ENCODE measurements at places on chromosomes 13 and 19.

DNA sequence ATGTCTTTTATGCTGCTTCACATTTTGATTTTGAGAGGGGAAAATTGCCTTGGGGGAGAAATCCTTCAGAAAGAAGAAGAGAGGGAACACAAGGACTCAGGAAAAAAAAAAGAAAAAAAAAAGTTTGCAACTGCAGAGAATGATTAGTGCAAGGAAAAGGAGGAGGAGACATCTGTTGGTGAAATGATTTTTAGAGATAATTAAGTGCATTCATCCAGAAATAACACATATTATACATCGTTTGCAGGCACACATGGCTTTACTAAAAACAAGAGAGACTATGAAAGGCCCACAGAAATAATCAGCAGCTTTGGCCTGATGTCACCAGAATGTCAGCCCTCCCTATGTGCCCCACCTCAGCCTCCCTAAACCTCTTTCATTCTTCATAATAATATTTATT, 1058.2 kb downstream of the PCDH9 start:
- no peak for DNase-seq

DNA sequence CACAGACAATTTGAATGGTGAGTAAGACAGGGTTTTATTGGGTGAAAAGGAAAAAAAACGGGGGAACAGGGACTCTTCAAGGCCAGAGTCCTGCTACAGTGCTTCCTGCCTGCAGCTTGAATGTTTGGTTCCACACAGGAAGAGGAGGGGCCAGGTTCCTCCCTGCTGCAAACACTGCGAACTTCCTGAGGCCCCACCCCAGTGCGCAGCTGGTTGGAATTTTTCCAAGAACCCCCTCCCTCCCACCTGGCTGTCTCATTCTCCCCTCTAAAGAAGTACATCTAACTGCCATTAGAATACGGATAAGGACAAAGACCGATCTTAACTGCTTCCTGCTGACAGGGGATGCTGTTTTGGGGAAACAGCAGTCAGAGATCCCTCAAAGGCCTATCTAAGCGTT, 184.9 kb downstream of the GGACT start:
- DNase-seq, result no peak

DNA sequence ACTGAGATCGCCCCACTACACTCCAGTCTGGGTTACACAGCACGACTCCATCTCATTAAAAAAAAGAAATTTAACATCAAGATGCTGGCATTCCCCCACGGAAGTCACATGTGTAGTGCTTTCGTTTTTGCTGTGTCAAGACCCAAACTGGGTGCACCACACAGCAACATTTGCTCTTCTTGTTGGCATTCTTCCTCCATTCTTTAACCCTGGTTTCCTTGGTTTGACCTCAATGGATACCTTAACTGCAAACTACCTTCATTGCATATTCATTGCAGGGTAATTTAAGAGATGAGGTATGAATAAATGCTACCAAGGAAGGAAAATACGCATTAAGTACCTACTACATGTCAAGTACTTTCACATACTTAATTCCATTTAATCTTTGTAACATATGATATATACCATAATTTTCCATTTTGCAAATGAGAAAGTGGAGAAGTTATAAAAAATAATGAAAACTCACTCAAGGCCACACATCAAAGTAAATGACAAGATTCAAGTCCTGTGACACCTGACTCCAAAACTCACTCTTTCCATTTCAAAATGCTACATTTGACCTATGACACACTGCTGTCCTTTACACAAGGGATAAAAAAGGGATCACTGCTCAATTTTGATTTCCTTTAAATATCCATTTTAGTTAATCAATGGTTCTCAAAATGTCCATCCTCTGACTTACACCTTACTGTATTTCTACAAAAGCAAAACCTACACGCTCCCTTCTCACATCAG, 59.2 kb downstream of the STK24 start:
- no peak for DNase-seq

DNA sequence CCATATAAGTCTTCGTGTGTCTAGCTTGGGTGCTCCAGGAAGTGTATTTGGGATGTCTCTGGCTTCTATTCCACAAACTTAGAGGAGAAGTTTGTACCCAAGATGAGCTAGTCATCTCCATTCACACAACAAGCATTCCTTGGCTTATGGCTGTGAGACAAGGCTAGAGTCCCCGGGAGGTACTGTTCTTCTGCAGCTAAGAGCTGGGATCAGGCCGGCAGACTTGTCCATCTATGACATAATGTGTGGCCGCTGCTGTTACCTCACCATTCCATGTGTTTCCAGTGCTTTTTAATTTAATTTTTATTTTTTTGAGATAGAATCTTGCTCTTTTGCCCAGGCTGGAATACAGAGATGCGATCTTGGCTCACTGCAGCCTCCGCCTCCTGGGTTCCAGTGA, 20.7 kb downstream of the GATAD2A start:
- no peak for DNase-seq

- no peak for DNase-seq
These were observed 121.8 kb upstream of the PCDH9 start for GRCh38 chr13:67351909-67352308.

DNA sequence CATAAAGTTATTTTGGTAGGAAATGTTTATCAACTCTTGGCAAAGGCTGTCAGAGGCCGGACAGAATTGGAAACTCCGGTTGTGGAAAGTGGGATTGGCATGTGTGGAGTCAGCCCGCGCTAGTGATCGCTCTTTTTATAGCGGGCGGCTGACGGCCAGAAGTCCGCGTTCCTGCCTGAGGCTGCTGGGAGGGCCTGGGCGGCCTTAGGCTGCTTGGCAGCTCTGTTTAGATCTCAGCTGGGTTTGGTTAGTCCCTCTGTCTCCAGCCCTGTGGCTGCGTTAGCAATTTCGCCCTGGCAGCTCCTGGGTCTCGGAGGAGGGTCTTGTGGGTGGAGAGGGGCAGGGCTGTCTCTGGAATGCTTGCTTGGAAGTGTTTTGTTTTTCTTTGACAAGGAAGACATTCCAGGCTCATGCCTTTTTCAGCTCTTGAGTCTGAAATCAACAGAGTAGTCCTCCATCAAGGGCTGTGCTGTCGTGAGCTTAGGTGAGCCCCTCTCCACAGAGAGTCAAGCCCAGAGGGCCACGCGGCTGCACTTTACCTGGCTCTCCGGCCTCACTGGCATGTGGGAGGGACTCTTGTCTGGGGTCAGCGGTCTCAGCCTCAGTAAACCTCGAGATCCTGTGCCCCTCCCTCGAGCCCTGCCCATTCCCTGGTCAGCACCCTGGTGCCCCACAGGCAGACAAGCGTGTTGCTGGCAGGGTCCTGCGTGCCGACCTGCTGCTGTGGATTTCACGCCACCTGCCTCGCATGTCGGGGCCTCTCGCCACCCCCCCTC, 22.5 kb downstream of the DOT1L start:
- DNase-seq, result no peak

DNA sequence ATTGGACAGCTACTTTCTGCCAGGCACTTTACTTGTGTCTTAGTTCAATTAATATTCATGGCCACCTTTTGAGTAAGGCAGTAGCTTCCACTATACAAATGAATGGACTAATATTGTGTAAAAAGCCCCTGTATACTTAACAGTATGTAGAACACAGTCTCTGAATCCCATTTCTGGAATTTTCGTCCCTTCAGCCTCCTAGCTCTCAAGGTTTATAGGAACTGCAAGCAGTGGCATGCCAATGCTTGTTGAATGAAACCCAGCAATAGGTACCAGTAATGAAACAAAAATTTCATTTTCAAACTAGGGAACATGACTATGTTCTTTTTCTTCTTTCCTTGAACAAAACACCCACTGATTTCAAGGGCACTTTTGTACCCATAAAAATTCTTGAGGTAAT, 361.6 kb downstream of the TDRD3 start:
- DNase-seq, result no peak

DNA sequence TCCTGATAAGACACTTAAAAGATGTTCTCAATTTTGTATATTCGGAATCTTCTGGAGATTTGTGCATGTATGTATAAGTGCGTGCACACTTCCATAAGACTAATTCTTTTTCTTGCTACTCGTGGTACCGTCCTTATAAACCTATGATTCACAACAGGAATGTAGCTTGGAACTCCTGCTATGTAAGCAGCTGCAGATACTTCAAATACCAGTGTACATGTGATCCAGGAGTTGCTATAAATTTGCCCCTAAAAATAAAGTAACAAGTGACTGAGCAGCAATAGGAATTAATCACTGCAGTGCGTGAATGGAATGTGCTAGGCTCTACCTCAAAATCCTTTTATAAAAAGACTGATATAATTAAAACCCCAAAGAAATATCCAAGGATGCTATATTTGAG, 214.9 kb downstream of the KLF5 start:
- DNase-seq, result no peak

DNA sequence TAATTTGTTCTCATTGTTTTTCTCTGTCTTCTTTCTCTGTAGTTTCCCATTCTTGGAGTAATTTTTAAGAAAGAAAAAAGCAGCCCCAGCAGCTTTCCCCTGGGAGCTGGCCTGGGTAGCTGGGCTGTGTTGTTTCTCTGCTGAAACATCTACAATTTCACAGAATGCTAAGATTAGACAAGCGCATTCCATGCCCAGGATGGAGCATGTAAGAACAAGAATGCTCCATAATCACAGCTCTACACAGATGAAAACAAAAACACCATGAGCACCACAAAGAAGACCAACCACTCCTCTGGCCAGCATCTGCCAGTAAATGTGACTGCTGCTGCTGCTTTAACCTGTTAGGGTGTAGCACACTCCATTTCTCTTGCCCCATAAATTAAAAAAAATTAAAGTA, 239.2 kb upstream of the SLITRK1 start:
- no peak for DNase-seq

GRCh38 chr13:40547591-40548315, 118.7 kb downstream of the FOXO1 start:
- DNase-seq, result no peak

DNA sequence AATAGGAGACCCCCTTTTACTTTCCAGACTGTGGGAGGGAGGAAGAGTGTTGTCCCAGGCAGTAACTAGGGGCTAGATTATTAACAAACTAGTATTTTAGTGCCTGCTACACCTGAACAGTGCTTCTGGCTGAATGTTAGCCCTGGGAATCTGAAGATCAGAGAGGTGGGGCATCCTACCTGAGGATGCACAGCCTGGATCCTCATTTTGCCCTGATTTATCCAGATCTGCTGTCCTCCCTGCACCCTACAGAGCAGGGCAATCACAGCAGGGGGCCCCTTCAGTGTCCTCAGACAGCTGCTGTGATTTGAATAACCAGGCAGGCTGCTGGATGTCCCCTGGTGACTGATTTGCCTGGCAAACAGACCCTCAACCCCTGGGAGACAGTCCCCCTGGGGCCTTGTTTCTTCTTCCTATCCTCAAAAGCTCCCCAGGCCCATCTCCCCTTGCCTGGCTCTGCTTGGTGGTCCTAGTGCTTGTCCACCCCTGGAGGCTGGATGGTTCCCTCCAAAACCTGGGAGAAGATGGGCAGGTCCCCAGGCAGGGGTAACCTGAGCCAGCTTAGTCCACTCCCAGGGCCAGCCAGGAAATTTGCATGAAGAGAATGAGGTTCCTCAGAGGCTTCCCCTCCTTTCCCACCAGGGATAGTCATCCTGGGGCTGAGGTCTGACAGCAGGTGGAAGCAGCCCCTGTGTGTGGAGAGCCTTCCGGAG, at the start of gene OVOL3:
OVOL3 (plus strand) TSS at position 657 of the 713 bp plus-strand sequence. CDS start 60 bp downstream, outside the sequence.
- DNase-seq, result no peak

DNA sequence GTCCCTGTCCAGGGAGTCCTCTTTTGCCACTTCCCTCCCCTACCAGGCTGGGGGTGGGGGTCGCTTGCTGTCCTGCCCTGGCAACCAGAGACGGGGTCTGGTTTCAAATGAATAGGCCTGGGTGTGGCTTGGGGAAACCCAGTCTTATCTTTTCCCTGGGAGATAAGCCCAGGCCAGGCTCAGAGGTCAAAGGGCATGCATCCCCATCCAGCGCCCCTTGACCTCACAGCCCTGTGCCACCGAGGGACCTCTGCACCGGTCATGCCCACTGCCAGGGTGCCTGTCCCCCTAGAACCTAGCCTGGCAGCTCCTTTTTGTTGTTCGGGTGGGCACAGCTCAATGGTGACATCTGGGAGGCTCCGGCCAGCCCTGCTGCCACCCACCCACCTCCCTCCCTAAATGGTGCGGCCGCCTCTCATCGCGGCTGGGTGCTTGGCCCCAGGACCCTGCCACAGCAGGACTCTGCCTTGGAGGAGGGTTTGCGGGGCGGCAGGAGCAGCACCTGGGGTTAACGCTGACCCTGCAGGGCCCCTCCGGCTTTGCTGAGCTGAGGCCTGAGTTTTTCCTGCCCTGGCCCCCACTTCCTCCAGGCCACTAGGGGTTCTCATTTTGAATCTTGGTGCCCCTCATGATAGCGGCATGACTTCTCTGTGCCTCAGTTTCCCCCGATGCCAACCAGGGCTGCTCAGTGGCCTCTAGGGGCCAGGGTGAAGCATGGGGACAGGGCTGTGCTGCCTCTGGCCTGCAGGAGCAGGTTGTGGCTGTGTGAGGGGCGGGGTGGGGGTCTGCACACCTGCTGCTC, 2.9 kb upstream of the CERS1 start:
- DNase-seq, result no peak

DNA sequence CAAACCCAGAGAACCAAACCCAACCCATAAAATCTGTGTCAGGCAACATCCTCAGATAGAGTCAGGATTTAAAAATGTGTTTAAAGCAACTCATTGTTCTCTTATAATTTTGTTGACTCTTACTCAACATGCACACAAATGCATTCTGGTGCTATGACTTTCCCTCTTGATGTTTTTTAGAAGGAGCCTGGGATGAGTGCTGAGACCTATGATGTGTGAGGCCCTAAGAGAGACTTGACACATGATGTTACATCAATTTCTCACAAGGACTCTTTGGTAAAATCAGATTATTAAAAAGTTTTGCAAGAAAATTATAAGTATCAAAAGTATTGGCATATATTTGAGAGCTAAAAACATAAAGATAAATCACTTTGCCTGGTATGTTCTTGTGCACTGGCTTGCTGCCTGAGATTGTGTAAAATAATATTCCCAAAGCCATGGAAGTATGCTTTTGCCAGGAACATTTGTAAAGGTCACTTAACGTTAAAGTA, 173.9 kb downstream of the DCLK1 start:
- no peak for DNase-seq

- DNase-seq, result no peak
These were observed 73.3 kb upstream of the ATXN8OS start for GRCh38 chr13:70034286-70034685.

GRCh38 chr19:52237197-52237596, 32.2 kb upstream of the ZNF766 start:
- DNase-seq, result no peak

- DNase-seq, result no peak
These were observed 5.0 kb downstream of the PTOV1 start for GRCh38 chr19:49855676-49856573.

- no peak for DNase-seq
These were observed 197.2 kb downstream of the TEX29 start for GRCh38 chr13:111517641-111518010.

DNA sequence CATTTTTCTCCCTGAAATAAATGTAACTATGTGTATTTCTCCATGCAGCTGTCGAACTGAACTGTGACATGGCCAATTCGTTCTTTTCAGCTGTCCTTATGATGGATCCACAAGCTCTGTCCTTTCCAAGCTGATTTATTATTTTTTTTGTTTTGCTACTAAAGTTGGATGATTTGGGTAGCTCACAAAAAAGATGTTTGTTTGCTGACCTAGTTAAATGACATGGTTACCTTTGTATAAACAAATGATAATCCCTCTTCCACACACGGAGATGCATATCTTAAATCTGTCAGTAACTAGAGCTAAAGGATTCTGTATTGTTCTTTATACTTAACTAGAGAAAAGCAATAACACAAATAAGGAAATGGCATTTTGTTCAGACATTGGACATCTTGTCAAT, 884.3 kb upstream of the PCDH20 start:
- no peak for DNase-seq

Data from stimulated activated CD4-positive, alpha-beta T cell treated with anti-CD3 and anti-CD28 coated beads, TNF-alpha, amount 100 ng/mL, for 1 hour (primary cell).